ENCODE measurements at places on chromosomes 1 and 21.
A peak's percentile ranks its signal among the peaks of the same experiment; 100 is the strongest.

DNA sequence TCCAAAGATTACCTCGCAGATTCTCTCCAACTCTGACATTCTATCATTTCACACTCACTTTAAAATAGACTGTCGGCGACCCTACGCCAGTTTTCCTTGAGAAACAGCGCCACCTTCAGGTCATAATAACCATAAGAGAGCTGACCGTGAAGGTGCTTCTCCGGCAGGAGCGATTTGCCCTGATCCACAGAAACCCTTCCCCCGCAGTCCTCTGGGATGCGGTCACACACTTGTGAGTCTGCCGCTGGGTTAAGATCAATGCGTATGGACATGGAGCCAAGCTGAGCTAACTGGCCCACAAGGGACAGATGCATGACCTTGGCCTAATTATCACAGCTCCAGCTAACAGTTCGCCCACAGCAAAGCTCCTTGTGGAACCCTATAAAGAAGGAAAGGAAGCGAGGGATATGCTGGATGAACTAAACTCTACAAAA is 32.8 kb upstream of the IFNAR2 start:
- DNase-seq, result peak; percentile 84

DNA sequence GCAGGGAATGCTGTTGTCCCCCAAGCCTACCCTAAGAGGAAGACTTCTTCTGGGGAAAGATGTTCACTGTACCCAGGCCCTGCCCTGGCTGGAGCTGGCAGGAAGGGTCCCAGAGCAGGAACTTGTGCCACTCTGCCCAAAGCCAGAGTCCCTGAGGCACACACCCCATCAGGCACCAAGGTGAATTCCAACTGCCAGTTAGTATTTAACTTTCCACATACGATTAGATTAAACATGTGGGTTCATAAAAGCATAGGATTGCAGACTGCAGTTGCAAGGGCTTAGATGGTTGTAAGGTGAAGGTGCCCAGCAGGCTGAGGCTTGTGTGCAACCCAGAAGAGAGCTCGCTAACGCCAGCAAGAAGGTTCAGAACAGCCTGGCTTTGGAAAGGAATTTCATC is at the start of gene KCNE2:
Gene KCNE2, plus strand, starts transcription at position 274 of the 400 bp plus-strand sequence. CDS start 6,473 bp downstream, outside the sequence.
- no peak for DNase-seq

DNA sequence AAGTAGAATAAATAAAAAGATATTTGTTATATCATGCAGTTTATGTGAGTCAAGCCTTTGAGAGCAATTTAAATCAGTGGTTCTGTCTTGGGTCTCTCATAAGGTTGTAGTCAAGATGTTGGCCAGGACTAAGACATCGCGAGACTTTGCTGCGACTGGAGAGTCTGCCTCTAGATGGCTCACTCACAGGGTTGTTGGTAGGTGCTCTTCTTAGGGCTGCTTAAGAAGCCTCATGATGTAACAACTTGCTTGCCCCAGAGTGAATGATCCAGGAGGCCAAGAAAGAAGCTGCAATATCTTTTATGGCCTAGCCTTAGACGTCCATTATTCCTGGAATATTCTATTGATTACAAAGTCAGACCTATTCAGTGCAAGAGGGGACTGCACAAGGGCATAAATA is 73.1 kb upstream of the CACHD1 start:
- no peak for DNase-seq

DNA sequence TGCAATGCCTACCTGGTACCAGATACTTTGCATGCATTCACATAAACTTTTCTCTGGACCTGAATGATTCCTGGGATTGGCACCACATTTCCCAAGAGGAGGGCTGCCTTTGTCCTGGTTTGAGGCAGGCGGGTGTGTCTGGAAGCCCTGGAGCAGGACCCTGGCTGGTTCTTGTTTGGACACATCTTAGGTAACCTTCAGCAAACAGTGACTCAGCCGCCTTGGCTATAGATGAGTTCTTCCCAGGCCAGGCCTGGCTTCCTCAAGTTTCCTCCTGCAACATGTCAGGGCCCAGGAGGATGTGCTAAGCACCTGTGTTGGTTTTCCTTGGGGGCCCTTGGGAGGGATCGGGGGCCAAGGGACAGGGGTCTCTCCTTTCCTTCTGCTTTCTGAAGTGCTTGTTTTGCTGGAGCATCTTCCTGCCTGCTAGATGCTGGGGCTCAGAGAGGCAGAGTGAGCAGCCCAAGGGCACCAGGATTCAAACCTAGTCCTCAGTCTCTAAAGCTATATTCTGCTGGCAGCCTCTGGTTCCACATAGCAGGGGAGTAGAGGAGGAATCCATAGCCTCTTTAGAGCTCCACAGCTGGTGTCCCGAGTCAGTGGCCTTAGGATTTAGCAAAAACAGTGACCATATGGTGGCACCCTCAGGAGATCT is 38.2 kb downstream of the PAX7 start:
- no peak for DNase-seq

DNA sequence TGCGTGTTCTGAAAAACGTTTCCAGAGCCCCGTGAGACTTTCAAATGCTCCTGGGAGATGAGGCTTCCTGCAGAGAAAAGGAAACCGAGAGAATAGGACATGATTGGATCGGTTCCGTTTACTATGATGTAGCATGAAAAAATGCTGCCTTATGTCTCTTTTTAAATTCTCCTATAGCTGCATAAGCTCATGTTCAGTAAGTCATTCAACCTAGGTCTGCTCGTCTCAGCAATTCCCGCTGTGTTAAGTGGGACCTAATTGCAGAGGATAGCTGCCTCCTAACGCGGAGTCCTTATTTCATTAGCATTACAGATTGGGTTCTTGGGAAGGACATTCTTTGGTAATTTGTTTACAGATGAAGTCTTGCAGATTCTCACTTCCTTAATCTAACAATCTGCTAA is 165.3 kb downstream of the GALNT2 start:
- no peak for DNase-seq

GRCh38 chr1:18536356-18536755 is 55.6 kb downstream of the KLHDC7A start:
- DNase-seq, result no peak

DNA sequence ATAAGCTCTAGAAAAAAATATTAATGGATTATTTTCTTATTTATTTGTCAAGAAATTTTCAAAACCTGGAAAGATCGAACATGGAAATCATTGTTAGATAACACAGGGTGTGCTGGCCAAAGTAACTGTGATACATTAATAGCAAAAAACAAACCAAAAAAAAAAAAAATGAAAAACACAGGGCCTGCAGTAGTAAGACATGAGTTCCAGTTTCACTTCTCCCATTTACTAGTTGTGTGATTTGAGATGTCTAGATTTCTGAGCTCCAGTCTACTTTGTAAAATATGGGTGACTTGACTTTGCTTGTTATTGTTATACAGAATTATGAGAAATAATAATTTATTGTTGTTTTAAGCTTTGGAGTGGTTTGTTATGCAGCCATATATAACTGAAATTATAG is 13.6 kb downstream of the FAM177B start:
- DNase-seq, result no peak

DNA sequence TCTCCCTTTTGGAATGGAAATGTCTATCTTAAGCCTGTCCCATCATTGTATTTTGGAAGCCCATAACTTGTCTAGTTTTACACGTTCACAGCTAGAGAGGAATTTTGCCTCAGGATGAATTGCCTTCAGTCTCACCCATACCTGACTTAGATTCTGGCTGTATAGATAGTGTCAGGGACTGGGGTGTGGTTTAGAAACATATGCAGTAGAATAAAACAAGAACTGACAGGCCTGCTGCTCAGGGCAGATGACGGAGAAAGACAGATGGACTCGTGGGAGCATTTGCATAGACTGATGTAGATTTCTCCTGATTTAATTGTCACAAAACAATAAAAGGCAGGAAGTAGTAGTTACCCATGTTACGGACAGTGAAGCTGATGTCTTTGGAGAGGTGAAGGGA is 166.7 kb downstream of the UCK2 start:
- peak; percentile 35 for DNase-seq

Data from Ammon's horn (tissue), 1 donor.